GM10248 (cell line): ENCODE measurements at places on chromosomes 11 and 22.

- no peak for DNase-seq
These were observed 109.2 kb downstream of the TTC17 start for GRCh38 chr11:43467958-43468357.

DNA sequence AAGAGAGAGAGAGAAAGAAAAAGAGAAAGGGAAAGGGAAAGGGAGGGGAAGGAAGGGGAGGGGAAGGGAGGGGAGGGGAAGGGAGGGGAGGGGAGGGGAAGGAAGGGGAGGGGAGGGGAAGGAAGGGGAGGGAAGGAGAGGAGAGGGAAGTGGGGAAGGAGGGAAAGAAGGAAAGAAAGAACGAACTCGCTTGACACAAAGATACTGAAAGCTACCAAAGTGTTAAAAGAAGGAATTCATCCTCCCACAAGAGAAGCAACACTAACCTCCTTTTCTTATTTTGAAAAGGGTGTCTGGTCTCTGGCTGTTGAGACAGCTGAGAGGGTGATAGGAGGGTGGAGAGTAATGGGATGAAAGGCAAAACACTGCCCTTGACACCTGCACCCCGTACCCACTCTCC, 172.6 kb downstream of the SHANK2 start:
- no peak for DNase-seq

- no peak for DNase-seq
These were observed 29.0 kb upstream of the RAG2 start for GRCh38 chr11:36627006-36627405.

DNA sequence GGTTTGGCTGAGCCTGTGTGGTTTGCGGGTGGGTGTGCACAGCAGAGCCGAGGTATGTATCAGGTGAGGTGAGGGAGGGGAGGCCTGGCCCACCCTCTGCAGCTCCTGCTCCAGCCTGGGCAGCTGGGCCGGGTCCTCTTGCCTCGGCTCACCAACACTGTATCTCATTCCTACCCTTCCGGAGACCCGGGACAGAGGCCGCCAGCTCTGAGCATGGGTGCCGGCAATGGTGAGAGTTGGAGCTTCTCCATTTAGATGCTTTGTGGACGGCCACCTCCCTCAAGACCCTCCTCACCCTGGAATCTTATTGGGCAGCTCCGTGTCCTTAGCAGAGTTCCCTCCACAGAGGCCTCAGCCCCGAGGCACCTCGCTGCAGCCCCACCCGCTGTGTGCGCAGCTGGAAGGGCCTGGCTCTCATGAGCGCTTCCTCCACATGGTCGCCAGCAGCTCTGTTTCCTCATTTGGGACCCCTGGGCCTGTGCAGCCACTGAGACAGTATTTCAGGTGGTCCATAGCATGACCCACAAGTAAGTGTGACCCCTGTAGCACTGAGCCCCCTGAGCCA, 55.7 kb downstream of the ANO1 start:
- no peak for DNase-seq

DNA sequence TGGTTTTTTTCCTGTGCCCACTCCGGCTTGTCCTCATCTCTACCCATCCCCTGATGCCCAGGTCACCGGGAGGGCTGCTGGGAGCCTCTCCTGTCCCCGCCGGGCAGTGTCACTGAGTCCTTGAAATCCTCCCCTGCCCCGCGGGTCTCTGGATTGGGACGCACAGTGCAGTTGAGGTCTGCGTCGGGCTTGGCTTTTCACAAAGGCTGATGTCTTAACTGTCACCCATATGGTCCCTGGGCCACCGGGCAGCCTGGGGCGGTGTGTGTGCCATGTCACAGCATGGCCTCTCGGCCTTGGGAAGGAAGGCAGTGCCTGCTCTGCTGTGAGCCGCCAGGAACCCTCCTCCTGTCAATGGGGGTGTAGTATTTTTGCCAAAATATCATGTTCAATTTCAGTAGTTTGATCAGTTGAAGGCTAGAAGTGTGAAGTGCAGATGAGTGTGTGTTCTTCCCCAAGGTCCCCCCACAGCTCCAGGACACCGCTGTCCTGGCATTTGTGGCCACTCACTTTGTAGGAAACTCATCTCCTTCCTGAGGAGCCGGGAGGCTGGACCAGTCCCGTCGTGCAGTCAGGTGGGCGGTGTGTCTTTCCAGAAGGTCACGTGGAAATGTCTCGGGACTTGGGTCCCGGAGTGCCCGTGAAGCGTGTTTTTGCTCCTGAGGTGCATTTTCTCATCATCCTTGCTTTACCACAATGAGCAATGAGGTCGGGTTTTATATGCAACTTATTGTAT, 37.6 kb downstream of the CTTN start:
- DNase-seq = no peak

- DNase-seq = no peak
These were observed 137.5 kb downstream of the CHST1 start for GRCh38 chr11:45527898-45528297.

DNA sequence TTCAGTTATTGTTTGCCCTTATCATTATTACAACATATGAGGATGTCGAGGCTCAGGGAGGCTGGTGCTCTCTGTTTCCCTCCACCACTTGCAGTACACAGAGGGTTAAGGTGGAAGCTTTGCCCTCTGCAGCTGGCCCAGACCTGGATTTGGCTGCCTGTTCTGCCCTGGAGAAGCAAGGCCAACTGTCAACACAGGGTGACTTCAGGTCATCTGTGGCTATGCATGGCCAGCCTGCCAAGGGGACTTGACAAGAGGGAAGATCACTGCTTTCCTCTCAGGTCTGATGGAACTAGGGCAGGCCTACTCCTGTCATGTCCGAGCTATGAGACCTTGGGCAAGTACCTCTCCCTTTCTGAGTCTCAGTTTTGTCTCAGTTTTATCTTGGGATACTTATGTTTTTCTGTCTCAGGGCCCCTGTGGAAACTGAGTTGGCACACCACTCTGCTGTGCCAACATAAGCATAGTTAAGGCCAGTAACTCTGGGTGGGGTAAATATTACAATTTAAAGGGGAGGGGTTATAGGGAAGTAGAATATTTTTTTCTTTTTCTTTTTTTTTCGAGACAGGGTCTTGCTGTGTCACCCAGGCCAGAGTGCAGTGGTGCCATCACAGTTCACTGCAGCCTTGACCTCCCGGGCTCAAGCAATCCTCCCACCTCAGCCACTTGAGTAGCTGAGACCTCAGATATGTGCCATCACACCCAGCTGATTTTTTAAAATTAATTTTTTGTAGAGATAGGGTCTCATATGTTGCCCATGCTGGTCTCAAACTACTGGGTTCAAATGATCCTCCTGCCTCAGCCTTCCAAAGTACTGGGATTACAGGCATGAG, 2.4 kb upstream of the THRSP start:
- DNase-seq = peak; percentile 9
